ENCODE measurements at places on chromosomes 7 and 10.
A peak's percentile ranks its signal among the peaks of the same experiment; 100 is the strongest.

GRCh38 chr10:114956466-114956865 is 18.5 kb downstream of the TRUB1 start:
- DNase-seq, result no peak

- DNase-seq, result no peak
Observed at GRCh38 chr10:95319239-95319638, 28.4 kb upstream of the PDLIM1 start.

- DNase-seq, result no peak
Observed at GRCh38 chr7:12884856-12885440, 197.5 kb downstream of the ARL4A start.

DNA sequence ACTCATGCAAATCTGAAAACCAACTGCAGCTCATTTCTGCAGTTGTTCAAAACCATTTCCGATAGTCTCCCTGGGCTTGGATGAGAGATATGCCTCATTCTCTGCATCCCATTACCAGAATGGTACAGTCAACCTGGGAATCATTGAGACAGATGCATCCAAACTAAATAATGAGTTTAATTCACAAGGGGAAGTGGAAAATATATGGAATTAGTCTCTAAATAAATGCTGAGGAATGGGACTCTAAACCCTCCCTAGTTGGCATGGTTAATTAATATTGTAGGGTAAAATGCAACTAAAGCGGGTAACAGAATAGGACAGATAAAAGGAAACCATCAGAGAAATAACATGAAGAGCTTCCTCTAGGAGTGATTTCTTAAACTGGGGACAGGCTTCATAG is 118.9 kb downstream of the AMPH start:
- DNase-seq, result no peak

DNA sequence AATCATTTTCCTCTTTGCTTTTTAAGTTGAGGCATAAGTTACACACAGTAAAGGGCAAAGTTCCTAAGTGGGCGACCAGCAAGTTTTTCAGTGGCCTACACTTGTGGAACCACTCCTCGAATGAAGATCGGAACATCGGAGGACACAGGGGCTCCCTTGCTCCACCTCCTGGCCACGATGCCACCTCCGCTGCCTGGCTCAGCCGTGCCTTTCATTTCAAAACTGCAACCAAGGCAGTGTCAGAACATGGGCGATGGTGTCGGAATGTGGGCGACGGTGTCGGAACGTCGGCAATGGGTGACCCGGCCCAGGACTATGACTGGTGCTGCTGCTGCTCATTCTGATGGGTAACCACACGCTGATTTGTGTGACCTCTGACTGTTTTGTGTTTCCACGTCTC is 9.6 kb upstream of the VIPR2 start:
- DNase-seq, result no peak

GRCh38 chr10:31353574-31353973 is 34.6 kb downstream of the ZEB1 start:
- DNase-seq, result peak; percentile 17

DNA sequence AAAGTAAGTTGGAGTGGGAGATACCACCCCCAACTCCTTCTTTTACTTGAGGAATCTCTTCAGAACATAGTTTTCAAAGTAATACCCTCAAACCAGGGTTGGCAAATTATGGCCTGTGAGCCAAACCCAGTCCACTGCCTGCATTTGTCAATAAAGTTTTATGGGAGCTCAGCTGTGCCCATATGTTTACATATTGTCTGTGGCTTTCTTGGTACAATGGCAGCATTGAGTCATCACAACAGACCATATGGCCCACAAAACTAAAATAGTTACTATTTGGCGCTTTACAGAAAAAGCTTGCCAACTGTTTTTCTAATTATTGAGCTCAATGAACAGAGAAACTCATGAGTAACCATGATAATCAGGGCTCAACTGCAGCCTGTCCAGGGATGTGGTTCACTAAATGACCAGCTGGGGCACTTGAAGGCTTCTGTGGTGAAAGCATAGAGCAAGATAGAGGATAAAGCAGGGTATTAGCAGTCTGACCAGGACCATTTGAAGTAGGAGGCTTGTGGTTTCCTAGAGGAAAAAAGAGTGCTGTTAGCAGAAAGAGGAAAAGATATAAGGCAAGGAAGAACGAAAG is 196.0 kb upstream of the GRB10 start:
- DNase-seq, result no peak

- DNase-seq, result no peak
Observed at GRCh38 chr7:142602183-142602582, 147.1 kb upstream of the PRSS1 start.

- no peak for DNase-seq
Observed at GRCh38 chr7:107506674-107507339, 37.0 kb downstream of the GPR22 start.

DNA sequence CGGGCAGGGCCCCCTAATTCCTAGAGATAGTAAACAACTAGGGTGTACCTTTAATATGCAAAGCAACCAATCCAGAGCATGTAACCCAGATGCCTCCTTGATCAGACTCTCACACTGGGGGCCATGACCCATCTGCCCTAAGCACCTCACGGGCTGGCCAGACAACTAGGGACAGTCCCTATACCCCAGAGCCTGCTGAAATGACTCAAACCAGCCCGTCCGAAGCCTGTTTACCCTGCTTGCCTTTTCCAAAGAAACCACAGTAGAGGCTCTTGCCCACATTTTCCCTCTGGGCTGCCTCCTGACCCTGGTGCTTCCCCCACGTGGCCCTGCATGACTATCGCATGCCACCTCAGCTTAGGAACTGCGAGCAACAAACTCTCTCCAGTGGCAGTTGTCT is 46.2 kb downstream of the RGS10 start:
- DNase-seq, result no peak

DNA sequence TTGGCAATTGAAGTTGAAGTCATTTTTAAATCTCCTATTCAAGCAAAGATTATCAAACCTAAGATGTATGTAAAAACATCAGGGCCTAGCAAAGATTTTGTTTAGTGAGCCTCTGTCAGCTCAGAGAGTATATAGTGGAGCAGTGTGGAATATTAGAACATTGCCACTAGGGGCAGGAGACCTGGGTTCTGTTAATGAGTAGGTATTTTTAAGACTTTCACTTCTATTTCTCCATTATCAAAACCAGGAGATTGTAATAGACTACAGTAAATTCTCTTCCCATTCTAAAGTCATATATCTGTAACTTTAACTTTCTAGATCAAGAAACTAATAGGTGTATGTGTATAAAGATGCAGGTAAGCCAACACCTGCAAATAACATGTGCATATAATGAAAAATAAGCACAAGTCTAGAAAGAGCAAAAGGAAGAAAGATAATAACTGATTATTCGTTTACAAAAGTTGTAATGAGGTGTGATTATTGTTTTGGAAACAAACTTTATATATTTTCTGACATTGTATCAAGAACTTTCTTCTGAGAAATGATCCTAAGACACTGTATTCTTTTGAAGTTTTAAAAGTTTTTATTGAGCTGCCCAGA is 64.4 kb downstream of the KCND2 start:
- peak; percentile 7 for DNase-seq

- no peak for DNase-seq
Observed at GRCh38 chr7:44247868-44248651, 47.3 kb downstream of the YKT6 start.

DNA sequence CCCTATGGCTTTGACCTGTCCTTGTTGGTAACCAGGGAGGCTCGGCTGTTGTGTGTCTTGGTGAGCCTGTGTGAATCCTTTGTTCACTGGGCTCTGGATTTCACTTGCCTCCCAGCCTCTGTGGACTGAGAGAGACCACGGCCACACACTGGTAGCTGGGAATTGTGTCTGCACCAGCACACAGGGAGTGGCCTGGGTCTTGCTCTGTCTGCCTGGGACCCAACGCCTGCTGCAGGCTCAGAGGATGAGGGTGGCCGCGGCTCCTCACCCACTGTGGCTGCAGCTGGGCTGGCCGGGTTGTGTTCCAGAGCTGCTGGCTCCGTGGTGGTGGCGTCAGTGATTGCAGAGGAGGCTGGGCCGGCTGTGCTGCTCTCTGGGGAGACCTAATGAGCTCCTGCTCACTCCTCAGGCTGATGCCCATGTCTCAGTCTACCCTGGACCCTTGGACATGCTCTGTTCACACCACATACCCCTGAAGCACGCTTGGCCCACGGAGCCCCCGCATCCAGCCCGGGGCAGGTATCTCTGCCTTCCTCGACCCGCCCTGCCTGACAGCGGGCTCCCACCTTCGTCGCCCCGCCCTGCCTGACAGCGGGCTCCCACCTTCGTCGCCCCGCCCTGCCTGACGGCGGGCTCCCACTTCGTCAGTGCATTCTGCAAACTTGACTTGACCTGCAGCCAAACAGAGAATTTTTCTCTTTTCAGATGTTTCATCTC is 328.5 kb downstream of the ADARB2 start:
- no peak for DNase-seq

- DNase-seq, result no peak
Observed at GRCh38 chr7:24828891-24829661, 71.8 kb upstream of the GSDME start.

DNA sequence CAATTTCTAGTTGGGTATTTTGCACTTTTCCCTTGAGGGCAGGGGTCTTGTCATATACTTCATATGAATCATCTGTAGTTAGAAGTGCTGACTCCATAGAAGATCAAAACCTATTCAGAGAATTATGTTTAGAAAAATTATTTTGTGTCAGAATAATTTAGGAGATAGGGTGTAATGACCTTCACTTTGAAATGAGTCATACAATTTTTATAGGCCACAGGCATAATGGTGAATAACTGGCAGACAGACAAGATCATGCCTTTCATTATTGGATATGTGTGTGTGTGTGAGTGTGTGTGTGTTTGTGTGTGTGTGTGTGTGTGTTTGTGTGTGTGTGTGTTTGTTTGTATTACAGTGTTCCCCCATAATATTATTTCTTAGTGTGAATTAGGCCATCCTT is 523.0 kb downstream of the ANKRD7 start:
- no peak for DNase-seq

GRCh38 chr7:33711231-33712019 is 193.9 kb upstream of the BMPER start:
- no peak for DNase-seq

- no peak for DNase-seq
Observed at GRCh38 chr10:94524146-94524545, 21.4 kb upstream of the HELLS start.

DNA sequence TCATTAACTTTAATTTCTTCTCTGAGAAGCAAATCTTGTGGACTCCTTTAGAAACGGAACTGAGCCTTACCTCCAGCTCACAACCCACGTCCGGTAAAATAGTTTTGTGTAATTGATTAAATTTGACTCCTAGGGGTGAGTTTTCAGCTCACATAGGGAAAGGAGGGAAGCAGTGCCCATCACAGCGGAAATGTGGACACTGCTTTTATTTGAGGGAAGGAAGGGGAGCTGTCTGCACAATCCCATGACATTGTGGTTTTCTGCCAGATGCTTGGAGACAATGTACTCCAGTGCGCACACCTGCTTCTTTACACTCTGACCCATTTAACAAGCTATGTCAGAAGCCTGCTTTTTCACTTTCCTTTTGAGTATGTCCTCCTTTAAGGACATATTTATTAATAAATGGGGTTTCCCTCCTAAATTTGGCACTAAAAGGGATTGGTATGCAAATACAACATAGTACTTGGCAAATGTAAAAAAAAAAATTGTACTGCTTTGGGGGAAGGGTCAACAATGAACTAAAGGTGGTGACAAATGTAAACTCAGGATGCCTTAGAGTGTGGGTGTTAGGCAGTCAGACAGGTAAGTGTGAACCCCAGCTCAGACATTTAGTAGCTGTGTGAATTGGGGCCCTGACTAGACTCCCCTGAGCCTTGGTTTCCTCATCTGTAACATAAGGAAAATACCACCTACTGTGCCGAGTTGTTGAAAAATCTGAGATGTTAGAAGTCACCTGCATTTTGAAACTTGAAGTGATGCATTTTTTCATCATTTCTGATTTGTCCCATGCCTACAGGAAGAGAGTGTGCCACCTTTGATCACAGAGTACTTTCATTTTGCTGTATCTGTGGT is 90.2 kb upstream of the KLF6 start:
- DNase-seq, result no peak

DNA sequence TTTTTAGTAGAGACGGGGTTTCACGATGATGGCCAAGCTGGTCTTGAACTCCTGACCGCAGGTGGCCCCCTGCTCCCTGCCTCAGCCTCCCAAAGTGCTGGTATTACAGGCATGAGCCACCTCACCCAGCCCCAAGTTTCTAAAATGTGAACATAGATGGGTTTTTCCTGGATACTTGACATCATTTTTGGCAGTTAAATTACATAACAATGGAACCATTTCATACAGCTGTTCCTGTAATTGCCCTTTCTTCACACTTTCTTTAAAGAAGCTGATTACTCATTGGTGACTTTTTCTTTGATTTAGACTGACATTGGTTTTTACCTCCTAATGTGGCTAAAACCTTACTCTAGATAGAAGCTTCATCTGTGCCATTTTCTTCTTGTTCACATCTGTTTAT is 5.9 kb downstream of the ZKSCAN1 start:
- DNase-seq, result no peak

DNA sequence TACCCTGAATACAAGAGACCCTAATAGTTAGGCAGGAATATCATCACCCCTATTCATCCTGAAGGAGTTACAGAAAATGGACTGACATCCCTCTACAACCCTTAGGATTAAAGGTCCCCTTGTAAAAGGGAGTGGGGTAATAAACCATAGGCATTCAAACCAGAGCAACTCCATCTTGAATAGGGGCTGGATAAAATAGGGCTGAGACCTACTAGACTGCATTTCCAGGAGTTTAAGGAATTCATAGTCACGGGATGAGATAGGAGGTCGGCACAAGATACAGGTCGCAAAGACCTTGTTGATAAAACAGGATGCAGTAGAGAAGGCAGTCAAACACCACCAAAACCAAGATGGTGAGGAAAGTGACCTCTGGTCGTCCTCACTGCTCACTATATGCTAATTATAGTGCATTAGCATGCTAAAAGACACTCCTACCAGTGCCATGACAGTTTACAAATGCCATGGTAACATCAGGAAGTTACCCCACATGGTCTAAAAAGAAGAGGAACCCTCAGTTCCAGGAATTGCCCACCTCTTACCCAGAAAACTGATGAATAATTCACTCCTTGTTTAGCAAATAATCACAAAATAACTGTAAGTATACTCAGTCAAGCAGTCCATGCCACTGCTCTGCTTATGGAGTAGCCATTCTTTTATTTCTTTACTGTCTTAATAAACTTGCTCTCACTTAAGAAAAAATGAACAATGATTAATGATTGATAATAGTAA is 37.2 kb downstream of the CUBN start:
- DNase-seq, result no peak

- DNase-seq, result no peak
Observed at GRCh38 chr7:37108615-37109014, 340.0 kb downstream of the ELMO1 start.

- no peak for DNase-seq
Observed at GRCh38 chr7:106538638-106539037, 122.3 kb downstream of the CCDC71L start.
